ENCODE measurements at places on chromosomes 2 and 18.

GRCh38 chr18:62524440-62525200 is 1.8 kb downstream of the ZCCHC2 start:
- peak; percentile 71 for DNase-seq

GRCh38 chr2:209830722-209831465 is 59.3 kb downstream of the UNC80 start:
- no peak for DNase-seq

- DNase-seq = no peak
Observed at GRCh38 chr2:227612546-227613271, 1.9 kb downstream of the SCYGR3 start.

GRCh38 chr2:107306881-107307280 is 420.9 kb upstream of the ST6GAL2 start:
- DNase-seq = no peak

GRCh38 chr2:212227755-212228154 is 310.8 kb downstream of the ERBB4 start:
- DNase-seq = no peak

- no peak for DNase-seq
Observed at GRCh38 chr2:43507137-43507536, 88.7 kb downstream of the THADA start.

DNA sequence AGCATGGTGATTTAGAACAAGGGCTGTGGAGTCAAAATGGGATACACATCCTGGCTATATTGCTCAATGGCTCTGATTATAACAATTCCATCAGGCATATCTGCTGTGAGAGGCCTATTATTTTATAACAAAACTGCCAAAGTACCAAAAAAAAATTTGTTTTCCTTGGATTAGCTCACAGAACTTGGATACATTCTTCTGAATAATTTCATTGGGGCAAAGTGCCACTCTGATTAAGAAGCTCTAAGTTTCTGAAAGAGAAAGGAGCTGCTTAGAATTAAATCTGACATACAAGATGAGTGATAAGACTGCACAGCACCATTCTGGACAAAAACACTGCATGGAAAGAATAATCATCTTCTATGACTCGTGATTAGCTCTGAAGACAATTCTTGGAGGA is 85.7 kb downstream of the SMC6 start:
- no peak for DNase-seq

DNA sequence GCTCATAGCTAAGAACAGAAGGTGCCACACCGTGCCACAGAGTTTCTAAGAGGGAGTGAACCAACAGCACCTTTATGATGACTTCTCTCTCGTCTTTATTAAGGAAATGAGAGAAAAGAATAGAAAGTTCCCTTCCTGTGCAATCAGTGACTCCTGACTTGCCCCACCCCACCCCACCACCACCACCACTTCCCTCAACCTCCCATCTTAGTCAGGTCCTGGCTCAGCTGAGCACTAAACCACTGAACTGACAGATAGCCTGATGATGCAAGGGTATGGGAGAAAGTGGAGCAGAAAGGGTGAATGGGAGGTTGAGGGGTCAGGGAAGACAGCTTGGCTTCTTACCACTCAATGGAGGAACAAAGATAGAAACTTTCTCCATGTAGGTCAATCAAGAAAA is 75.2 kb upstream of the RMDN2 start:
- DNase-seq = no peak

GRCh38 chr18:13236411-13236810 is 17.9 kb downstream of the LDLRAD4 start:
- no peak for DNase-seq

DNA sequence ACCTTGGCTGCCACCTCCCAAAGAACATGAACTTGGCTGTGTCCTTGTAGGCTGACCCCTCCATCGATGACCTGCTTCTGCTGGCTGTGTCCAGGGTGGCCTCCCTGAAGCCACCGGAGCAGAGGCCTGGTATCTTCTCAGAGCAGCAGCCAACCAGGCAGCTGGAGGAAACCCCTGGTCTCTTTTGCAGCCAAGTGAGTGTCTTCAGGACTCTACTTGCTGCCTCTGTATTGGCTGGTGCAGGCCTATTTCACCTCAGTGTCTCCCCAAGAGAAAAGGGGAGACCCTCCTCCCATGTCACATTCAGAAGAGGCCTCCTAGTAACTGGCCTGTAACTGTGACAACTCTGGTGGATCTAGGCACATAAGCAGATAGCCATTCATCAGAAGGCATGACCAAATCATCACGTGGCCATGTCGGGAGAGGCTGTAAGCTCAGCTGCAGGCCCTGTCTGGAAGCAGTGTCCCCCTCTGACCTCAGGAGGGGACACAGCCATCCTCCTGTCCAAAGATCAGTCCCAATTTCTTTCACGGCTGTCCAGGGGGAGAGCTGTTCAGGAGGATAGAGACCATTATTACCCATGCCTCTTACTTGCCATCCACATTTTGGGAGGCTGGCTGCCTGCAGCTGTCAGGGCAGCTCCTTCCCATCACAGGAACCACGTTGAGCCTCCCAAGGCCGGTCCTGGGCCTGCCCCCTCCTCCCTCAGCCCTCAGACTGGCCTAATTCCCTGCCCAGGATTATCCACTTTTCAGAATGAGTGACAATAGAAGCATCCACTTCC is 20.9 kb upstream of the ROCK2 start:
- no peak for DNase-seq

GRCh38 chr18:8264861-8265411 is 344.3 kb upstream of the RAB12 start:
- no peak for DNase-seq

DNA sequence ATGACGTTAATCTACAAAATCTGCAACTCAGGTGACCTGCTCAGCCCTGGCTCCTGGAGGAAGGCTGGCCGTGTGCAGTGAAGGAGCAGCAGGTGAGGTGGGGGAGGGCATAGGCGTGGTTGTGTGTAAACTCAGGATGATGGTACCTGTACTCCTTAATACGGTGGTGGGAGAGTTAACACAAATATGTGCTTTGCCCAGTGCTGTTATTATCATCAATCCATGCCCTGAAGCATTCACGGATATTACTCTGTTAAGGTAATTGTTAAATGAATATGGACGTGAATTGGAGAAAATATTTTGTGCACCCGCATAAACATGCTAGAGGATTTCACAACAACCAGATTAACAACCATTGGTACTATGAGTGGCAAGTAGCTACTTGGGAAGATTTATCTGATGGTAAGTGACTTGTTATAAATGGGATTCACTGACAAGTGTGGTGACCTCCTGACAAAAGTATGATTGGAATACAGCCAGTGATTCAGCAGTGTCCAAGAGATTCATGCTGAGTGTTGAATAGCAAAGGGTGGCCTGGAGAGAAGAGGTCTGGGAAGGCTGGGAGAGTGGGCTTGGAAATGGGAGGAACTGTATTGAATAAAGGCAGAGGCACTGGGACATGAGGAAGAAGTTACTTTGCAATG is 194.1 kb downstream of the TPGS2 start:
- DNase-seq = no peak

GRCh38 chr2:84876369-84876768 is 4.5 kb downstream of the TRABD2A start:
- DNase-seq = no peak

- no peak for DNase-seq
Observed at GRCh38 chr2:224324604-224325003, 77.3 kb downstream of the FAM124B start.

GRCh38 chr2:143333168-143333791 is 204.1 kb downstream of the ARHGAP15 start:
- no peak for DNase-seq

Data from germinal center (tissue), 1 donor.